Heart right ventricle (tissue), 16 donors: ENCODE measurements at places on chromosomes 5 and 9. TPM values are rescaled to one million over a fixed set of nuclear protein-coding genes. Genes with fewer than 3 reads are reported as not detected.

GRCh38 chr9:32954642-32955041 lies 46.8 kb downstream of the APTX start:
- no peak overlapping the region for H3K27ac ChIP-seq
- H3K4me1 ChIP-seq = no peaks in the 10 kb centered on the region
- H3K36me3 ChIP-seq = peaks cover 4% of the 10 kb centered on the region
- DNase-seq = no peak

GRCh38 chr5:123001808-123002207 lies 34.7 kb downstream of the PPIC start:
- H3K27me3 ChIP-seq = no peaks in the 10 kb centered on the region
- DNase-seq = no peak
- no peak overlapping the region for H3K27ac ChIP-seq
- H3K36me3 ChIP-seq = no peaks in the 10 kb centered on the region

GRCh38 chr5:124736082-124736804 lies 10.2 kb downstream of the ZNF608 start:
- H3K36me3 ChIP-seq = no peaks in the 10 kb centered on the region
- no peak overlapping the region for H3K4me3 ChIP-seq
- peaks cover 15% of the 10 kb centered on the region for H3K4me1 ChIP-seq
- no peaks in the 10 kb centered on the region for H3K27me3 ChIP-seq
- H3K27ac ChIP-seq = no peak overlapping the region

DNA sequence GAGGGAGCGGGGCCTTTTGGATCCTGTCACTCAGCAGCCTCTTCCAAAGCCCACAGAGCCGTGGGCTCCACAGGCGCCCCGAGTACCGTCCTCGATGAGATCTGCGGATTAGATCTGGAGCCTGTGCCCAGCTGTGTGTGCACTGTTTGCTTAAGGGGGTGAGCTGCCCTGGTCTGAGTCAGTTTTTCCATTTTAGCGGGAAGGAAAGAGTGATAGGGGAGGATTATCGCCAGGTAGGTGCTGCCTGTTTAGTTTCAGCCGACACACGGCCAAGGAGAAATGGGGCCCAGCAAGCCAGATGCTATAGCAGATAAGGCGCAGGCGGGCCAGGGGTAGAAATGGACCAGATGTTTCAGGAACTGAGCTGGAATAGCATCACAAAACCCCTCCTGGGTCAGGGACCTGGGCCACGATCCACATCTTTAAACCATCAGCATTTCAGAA lies 18.1 kb downstream of the COL5A1 start:
- H3K27ac ChIP-seq = no peak overlapping the region
- no peak overlapping the region for H3K4me3 ChIP-seq
- H3K36me3 ChIP-seq = no peaks in the 10 kb centered on the region
- H3K27me3 ChIP-seq = no peaks in the 10 kb centered on the region
- no peak for DNase-seq
- H3K4me1 ChIP-seq = peaks cover 47% of the 10 kb centered on the region

Gene ZNF879
- 4.4 TPM for total RNA-seq

Gene TAF11L13
- not detected for total RNA-seq
